NCI-H1092 treated with DMSO at 0.1 percent for 48 hours (cell line): ENCODE measurements at places on chromosomes 13 and 19.

DNA sequence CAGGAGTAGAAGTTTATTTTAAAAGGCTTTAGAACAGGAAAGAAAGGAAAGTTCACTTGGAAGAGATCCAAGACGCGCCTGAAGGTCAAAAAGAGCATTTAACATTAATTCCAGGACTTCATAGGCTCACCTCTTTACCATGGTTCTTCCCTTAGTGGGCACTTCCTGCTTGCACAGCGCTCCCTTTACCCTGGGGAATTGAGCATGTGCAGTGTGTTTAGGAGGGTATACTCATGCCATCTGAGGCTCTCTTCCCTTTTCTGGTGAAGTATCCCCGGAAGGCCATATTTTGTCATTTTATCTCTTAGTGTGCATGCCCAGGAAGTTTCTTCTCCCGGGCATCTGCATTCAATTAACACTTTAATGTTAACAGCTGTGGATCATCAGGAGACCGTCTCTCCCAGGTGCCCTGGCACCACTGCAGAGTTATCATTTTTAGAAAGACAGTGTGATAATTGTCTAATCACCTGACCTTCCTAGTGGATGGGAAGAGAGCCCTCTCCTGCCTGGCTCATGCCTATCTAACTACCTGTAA lies 66.1 kb upstream of the ABCC4 start:
- peak; percentile 21 for DNase-seq

DNA sequence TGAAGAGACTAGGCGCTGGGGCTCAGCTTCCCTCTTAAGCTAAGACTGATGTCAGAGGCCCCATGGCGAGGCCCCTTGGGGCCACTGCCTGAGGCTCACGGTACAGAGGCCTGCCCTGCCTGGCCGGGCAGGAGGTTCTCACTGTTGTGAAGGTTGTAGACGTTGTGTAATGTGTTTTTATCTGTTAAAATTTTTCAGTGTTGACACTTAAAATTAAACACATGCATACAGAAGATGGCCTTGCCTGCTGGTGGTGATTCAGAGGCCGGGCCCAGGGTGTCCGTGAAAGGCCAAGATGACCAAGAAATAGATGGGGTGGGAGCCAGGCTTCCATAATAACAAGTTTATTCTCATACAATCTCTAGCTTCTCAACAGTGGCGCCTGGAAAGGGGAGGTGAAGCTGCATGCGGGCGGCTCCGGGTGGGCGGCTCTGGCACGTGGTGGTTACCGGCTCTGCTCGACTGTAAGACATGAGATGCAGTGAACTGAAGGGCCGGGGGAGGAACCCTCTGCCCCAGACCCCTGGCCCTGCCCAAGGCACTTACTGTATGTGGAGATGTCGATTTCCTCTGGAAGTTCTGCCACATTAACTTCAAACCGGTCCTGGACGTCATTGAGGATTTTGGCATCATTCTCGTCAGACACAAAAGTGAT lies 10.5 kb downstream of the DDX39A start:
- DNase-seq = no peak

- DNase-seq = no peak
Observed at GRCh38 chr19:46202426-46202825, 27.1 kb upstream of the IGFL1 start.

- DNase-seq = no peak
Observed at GRCh38 chr19:18639706-18640243, 2.9 kb downstream of the KLHL26 start.

DNA sequence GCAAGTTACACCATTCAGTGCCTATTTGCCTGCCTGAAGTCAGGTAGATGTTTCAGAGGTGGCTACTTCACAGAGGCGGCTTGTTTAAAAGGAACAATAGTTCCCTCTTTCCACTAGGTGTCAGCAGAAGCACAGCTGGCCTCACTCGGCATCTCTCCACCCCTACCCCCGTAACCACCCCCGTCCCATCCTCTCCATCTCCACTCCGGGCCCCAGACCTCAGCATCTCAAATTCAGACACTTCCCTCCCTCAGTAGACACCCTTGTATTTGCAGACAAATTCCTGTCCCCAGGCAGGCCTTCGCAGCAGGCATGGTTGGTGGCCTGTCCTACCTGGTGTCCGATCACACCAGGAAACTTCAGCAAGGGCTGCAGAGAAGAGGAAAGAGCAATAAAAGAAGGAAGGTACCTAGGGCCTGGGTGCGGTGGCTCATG lies 9.1 kb upstream of the DPP9 start:
- peak; percentile 71 for DNase-seq

DNA sequence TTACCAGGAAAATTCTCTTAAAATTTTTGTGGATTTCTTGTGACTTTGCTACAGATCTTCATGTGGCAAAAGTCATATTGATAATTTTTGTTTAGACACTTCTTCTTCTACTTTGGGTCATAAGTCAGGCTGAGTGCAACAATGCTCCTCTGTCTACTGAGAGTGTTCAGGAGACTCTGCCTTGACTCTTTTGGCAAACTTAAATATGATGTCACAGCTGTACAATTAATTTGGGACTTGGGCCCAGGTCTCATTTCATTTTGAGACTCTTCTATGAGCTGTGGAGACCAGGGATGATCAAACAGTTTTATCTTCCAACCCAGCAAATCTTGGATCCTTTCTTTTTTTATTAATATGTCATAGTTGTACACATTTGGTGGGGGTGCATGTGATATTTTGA lies 19.7 kb upstream of the IPO5 start:
- no peak for DNase-seq

GRCh38 chr19:49864890-49865289 lies 2.5 kb downstream of the PNKP start:
- no peak for DNase-seq

- DNase-seq = no peak
Observed at GRCh38 chr13:48400090-48400694, 12.7 kb downstream of the LPAR6 start.

DNA sequence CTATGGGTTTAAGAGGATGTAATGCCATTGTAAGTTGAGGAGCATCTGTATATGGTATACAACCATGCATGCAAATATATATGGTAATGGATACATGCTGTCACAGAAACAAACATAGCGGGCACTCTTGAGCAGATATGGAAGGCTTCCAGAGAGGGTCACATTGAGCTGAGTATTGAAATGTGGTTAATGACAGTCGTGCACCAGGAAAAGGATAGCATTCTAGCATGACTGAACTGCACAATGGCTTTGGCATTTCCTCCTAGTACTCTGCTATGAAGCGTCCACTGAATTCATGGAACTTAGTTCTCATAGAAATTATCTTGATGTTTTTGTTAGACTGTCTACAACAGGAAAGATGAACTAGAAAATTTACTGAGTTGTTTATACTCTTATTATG lies 25.2 kb downstream of the DGKH start:
- no peak for DNase-seq

- no peak for DNase-seq
Observed at GRCh38 chr13:90926459-90926858, 421.0 kb upstream of the MIR17HG start.

- DNase-seq = no peak
Observed at GRCh38 chr13:26497968-26498511, 59.4 kb upstream of the WASF3 start.

- DNase-seq = no peak
Observed at GRCh38 chr13:41613984-41614661, 156.8 kb downstream of the RGCC start.

DNA sequence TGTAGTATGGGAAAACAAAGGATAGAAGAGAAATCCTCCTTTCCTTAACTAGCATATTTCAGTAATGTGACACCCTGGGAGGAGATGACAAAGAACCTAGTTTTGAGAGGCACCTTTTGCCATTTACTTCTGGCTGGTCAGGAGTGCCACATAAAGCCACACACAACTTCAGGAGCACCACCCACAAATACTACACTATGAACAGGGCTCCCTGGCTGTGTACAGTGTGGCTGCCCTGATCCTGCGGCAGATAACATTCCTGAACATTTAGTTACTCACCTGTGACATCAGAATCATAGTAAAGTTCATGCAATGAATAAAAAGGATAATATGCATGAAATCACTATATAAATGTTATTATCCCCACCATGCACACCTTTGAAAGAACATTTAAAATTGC lies 17.4 kb upstream of the IRS2 start:
- no peak for DNase-seq

DNA sequence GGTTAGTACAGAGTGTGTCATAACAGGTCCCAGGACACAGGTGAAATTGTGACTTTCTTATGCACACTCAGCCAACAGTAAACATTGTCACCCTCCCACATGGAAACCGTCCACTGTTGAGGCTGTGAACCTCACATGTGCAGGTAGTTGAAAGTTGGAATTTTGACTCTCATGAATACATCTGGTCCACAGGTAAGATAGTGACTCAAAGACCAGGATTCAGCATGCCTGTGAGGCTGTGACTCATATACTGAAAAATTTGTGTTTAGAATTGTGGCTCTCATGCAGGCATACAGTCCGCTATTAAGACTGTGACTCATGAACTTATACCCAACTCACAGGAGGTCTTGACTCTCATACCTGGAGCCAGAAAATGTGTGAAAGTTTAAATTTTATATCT lies 67.8 kb downstream of the ZNF728 start:
- DNase-seq = no peak

DNA sequence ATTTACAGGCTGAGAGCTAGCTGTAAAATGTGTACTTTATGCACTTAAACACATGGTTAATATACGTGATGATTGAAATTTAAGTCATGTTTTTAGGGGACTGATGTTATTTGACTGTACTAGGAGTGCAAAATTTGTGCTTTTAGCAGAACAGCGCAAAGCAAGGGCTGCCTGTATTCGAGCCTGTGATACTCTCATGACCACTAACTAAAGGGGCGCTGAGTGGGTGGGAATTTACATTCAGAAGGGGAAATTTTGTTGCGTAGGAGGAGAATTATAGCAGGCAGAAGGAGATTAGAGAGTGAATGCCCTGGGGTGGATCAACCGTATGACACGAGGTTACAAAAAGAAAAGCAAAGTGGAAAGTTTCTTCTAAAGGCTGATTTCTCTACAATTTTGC lies 271.8 kb upstream of the HTR2A start:
- DNase-seq = no peak

GRCh38 chr13:27425918-27426630 lies 1.7 kb downstream of the GTF3A start:
- peak; percentile 68 for DNase-seq

GRCh38 chr19:20423381-20424197 lies 142.0 kb downstream of the ZNF737 start:
- DNase-seq = peak; percentile 0

GRCh38 chr19:11856596-11857250 lies 8.2 kb downstream of the ZNF439 start:
- no peak for DNase-seq

GRCh38 chr13:87128036-87128435 lies 543.1 kb upstream of the SLITRK5 start:
- peak; percentile 35 for DNase-seq

DNA sequence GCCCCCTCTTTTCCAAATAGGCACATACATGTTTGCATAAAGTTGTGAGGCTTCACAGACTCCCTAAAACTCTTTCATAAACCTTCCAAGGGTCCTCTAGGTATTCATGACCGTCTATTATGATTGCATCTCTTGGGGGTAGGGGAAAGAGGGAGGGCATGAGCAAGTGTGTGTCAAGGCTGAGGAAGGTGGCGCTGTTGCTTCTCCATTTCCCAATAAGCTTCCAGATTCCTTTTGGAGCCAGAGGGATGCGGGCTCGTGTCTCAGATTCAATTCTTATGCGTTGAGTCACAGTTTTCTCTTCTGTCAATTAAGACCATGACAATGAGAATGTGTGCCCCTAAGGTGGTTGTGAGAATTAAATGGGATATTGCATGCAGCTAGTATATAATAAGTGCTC lies 51.0 kb upstream of the CYP2A7 start:
- DNase-seq = no peak

- DNase-seq = no peak
Observed at GRCh38 chr19:27748551-27749152, 1464.3 kb downstream of the UQCRFS1 start.

DNA sequence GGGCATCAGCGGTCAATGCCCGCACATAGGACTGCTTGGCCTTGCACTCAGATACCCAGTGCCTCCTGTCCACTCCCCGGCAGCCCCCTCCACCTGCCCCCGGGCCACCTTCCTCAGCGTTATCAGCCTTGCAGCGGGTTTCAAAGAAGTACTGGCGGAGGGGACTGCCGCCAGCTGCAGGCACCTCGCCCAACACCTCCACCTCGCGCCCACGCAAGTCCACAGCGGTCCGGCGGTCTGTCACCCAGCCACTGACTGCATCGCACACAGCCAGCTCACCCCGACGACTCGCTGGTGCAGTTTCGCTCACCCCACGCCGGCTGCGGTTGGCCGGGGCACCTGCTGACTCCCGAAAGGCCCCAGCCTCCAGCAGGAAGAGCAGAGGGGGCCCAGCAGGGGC lies 3.2 kb downstream of the NTF4 start:
- no peak for DNase-seq

DNA sequence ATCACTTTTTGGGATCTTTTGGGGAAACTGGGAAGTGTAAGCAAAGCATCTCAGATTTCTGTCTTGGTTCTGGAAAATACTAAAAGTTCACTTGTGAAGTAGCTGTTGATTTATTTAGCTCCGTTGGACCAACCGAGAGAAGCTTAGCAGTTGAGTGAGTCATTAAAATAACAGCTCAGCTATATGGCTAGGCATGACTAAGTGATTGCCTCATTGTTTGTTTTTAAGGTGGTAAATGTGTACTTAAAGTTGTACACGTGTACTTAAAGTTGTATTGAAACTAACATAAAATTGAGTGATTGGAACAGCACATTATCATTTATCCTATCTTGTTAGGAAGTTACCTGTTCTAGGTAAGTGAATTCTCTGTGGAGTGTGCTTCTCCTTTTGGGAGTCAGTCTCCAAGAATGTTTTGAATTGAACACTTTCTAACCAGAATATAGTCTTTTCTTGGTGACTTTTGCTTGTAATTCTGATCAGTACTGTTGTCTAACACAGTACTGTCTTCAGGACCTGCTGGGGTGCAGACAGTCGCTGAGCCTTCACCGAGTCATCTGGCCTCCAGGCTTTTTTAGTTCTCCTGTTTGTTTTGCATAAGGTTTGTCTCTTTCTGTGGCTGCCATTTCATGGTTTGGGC lies 2.9 kb upstream of the DCUN1D2 start:
- no peak for DNase-seq

GRCh38 chr19:49132974-49133609 lies 13.7 kb downstream of the PPFIA3 start:
- DNase-seq = no peak

GRCh38 chr13:20193907-20194631 lies 1.3 kb upstream of the GJB2 start:
- DNase-seq = no peak

- no peak for DNase-seq
Observed at GRCh38 chr19:20254121-20254520, 87.1 kb downstream of the ZNF486 start.

GRCh38 chr13:52446265-52446664 lies 4.2 kb downstream of the VPS36 start:
- DNase-seq = no peak

- DNase-seq = peak; percentile 86
Observed at GRCh38 chr13:21894091-21894490, 223.2 kb downstream of the FGF9 start.

- no peak for DNase-seq
Observed at GRCh38 chr19:46030812-46031550, 8.1 kb upstream of the PGLYRP1 start.
